ENCODE measurements at places on chromosomes 12 and 14.

GRCh38 chr14:75295061-75295461, 16.4 kb downstream of the FOS start:
- DNase-seq: no peak

GRCh38 chr14:32603992-32604565, 275.0 kb downstream of the AKAP6 start:
- no peak for DNase-seq

DNA sequence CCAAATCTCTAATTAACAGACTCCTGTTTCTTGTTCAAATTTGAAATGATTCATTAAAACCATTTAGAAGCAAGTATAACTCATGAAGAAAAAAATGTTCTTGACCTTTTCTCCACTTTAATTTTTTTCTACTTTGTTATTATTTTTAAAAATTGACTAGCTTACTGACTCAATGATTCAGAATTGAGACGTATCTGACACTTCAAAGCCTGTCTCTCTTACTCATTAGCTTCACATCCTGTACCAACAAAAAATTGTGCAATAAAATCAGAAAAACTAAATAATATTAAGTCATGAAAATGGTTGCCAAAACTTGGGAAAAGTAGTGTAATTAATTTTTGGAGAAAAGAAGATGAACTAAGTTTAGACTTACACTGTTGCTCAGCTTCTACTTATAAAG, 331.2 kb downstream of the SLC16A7 start:
- no peak for DNase-seq

DNA sequence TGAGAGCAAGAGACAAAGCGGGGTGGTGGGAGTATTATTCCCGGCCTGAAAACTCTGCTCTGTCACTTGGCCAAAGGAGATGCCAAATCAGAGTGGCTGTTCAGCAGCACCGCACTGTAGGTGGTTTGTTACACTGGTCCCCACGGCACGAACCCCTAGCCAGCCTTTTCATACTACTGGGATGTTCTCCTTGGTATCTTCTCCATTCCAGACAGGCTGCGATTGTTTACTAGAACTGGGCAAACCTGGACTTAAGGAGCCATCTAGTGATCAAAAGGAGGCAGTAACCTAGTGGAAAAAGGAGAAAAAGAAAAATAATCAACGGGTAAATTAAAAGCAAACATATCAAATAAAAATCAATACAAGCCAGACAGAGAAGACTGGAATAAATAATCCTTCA, 58.9 kb upstream of the TMTC2 start:
- DNase-seq: no peak

GRCh38 chr14:60509438-60510253, 700 bp downstream of the SIX6 start:
- no peak for DNase-seq

DNA sequence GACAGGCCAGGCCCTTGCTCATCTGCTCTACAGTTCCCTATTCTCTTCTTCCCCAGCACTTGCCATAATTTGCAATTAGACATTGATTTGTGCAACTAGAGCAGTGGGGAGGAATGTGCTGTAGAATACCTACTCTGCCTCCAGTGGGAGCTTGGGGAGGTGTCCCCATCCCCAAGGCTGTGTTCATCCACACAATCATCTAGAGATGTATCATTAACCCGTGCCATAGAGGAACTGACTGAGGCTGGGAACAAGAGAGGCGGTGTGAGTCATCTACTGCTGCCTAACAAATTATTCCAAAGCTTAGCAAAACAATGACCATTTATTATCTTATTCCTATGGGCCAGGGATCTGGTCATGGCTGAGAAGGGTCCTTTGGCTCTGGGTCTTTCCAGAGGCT, 5.1 kb upstream of the OTUB2 start:
- DNase-seq: no peak

GRCh38 chr14:35287431-35288013, 4.7 kb upstream of the PSMA6 start:
- DNase-seq: no peak

GRCh38 chr12:22014783-22015144, 31.3 kb upstream of the CMAS start:
- no peak for DNase-seq

GRCh38 chr12:100789975-100790374, 4.6 kb upstream of the ANO4 start:
- no peak for DNase-seq

All from NCI-H1105 (cell line).